Ascending aorta (tissue), 2 donors: ENCODE measurements at places on chromosomes 4 and X. TPM values are rescaled to one million over a fixed set of nuclear protein-coding genes. Genes with fewer than 3 reads are reported as not detected.

GRCh38 chr4:1945124-1945895 is 63.5 kb downstream of the NELFA start:
- no peak for DNase-seq

The CSN1S1 gene
- not detected for total RNA-seq

The MAGEA12 gene
- not detected for total RNA-seq

The FATE1 gene
- not detected for total RNA-seq

- DNase-seq = peak; percentile 80
Measured at GRCh38 chr4:168618577-168619265, 121.9 kb downstream of the PALLD start.

The CXCL3 gene
- total RNA-seq = not detected

DNA sequence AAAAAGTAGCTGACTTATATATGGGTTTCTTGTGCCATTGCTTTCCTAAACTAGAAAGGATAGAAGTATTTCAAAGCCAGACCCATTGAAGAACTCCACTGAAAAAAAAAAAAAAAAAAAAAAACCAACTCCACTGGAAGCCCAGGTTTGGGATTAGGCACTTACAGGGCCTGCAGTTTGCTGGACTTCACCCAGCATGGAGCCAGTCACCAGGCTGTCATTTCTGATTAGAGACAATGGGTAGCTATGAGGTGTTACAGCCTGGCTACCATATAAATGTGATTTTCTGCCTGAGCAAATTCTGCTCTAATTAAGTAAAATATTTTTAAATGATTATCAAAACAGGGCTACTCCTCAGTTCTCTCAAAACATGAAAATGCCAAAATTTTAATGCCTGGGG is 49.5 kb downstream of the HS6ST2 start:
- no peak for DNase-seq

DNA sequence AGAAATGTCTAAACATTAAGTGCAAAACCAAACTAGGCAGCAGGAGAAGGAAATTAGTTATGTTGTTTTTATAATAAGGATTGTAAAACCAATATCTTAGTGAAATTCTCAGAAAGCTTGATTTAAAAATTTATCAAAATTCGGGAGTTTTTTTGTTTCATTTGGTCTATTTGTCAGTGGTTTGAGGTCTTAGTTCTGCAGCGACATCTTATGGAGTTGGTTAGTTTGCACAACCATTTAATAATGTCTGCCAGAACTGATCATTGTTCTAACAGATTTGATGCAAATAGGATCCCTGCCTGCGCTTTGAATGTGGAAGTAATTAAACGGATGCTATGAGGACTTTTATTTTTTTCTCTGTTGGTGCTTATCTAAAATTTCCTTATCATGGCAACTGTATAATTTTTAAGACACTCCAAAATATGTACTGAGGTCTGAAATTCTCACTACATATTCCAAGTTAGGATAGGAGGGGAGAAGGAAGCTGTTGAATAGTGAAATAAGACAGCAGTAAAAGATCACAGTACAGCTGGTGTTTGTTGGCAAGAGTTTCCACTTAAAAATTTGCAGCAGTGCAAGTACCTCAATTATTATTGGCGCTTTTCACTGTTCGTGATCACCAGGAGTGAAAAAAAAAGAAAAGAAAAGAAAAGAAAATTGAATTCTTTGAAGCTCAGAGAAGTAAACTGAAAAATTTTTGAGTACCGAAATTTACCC is 2521.4 kb downstream of the ARAP2 start:
- no peak for DNase-seq

- no peak for DNase-seq
Measured at GRCh38 chrX:69506617-69507499, 2.7 kb downstream of the NALF2 start.

The TMSB15A gene
- total RNA-seq = not detected

DNA sequence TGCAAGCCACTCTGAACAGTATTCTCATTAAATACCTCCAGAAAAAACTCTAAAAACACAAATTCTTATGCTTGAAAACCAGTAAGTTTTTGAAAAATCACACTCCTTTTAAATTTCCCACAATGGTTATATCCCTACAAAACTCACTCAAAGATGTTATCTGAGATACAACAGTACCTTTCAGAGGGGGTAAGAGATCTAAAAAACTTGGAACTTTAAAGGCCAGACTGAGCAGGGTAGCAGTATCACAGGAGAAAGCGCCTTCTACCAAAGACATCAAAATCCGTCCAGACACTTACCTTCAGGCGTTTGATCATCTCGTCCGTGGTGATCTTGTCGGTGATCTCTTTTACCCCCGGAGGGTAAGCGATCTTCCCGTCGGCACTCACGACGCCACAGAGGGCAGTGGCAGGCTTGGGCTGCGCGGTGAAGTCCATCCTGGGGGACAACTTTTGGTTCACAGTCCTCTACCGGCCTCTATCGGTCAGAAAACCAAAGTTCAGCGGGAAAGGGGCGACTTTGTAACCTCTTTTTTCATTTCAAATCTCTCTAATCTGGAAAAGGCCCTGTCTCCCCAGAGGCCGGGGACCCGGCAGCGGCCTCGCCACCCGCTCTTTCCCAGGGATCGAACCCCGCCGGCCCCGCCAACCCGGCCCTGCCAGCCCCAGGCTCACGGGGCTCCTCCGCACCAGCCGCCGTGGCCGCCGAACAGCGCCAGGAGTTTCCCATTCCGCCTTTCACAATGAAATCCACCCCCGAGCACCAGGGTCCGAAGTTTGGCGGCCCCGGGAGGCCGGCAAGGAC is 1.4 kb downstream of the PDS5A start:
- peak; percentile 85 for DNase-seq

DNA sequence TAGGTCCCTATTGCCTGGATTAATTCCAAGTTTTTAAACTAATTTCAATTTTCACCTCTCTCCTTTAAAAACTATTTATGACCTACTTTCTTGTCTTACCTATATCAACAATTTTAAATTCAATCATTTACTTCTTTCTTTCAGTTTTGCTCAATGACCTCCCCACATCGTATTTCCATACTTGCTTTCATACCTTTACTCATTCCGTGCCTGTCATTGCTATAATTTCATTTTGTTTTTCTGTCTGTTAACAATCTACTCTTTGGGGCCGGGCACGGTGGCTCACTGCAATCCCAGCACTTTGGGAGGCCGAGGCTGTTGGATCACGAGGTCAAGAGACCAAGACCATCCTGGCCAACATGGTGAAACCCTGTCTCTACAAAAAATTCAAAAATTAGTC is 781.1 kb downstream of the FSTL5 start:
- DNase-seq = no peak

GRCh38 chr4:125486351-125486750 is 171.6 kb downstream of the FAT4 start:
- no peak for DNase-seq

The LUZP4 gene
- total RNA-seq = not detected

The BRS3 gene
- total RNA-seq = not detected

The PPEF2 gene
- not detected for total RNA-seq

DNA sequence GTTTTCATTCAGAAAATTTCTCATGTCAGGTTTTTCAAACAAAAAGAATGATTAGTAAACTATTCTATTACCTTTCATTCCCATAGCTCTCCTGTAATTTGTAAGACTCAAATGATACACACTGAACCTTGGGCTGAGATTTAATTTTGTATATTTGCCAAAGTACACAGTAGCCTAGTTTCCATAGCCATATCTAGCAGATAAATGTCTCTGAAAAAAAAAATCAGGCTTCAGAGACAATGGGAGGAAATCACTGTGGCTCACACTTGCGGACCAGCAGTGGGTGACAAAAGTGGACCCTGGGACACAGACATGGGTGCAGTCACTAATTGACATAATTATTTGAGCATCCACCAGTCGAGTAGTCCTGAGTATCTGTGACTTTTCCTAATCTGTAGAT is 46.6 kb downstream of the MAOA start:
- no peak for DNase-seq

The CCNI gene
- total RNA-seq = 140 TPM

DNA sequence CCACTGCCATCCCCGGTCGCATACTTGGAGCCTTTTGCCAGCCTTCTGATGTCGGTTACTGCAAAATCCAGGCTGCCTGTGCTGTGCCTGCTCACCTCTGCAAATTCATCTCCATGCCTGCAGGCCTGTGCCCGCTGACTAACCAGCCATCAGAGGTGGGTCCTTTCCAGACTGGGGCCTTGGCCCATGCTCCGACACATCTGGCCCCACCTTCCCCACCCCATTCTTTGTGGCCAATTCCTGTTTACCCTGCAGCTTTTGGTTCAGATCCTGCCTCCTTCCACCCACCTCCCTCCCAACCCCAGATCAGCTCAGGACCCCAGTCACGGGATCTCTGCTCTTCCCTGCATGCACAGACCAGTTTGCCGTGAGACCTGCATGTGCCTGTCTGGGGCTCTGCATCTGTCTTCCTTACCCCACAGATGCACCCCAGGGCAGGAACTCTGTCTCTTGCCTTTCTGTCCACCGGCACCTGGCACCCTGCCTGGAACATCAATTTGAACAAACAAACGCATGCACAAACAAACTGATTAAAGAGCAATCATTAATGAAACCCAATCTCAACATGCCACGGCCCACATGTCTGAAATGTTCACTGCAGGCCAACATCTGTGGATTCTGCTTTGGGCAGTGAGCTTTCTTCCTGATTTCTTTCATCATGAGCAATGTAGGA is 112.8 kb upstream of the PSAPL1 start:
- DNase-seq = no peak

DNA sequence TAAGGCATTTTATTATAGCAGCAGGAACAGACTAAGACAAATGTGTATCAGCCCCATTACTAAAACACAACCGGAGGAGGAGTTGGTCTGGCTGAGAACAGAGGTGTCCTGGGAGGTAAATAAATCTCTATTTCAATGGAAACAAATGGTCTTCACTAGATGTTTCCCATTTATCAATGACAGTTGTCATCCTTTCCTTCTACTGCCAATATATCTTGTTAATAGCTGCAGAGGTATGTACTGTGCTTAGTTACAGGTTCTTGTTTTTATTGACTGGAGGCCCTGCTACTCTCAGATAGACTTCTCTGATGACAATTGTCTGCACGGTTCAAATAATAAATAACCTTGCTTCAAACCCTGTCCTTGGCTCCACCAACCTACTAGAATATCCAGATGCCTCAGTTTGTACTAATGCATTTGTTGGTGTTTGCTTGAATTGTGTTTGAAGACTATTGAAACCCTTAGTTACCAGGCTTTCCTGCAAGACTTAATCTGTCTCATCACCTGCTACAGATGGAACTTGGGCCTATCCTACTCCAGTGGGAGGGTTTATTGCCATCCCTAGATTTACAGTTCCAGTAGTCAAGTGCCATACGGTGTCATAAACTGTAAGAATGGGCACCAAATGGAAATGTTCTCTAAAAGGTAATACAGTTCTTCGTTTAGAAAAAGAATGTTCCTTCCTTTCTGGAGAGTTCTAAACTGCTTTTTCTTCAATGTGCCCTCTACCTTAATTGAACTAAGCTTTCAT is 29.8 kb upstream of the HPGDS start:
- no peak for DNase-seq

DNA sequence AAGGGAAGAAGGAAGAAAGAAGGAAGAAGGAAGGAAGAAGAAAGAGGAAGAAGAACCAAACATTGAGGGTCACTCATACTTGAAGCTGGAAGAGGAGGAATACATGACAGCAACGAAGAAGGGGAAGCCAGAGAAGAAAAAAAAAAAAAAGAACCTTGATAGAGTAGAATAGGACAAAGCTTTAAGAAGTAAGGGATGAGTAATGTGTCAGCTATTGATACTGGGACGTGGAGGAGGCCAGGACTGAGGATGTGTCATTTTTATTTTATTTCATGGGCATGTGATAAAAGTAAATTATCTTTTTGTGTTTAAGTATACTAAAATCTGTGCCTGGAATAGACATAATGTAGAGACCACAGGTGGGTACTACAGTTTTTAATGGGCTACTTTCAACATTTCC is 6.4 kb downstream of the EDA2R start:
- no peak for DNase-seq

The P2RY10 gene
- not detected for total RNA-seq

The PDZD4 gene
- total RNA-seq = 23.2 TPM

DNA sequence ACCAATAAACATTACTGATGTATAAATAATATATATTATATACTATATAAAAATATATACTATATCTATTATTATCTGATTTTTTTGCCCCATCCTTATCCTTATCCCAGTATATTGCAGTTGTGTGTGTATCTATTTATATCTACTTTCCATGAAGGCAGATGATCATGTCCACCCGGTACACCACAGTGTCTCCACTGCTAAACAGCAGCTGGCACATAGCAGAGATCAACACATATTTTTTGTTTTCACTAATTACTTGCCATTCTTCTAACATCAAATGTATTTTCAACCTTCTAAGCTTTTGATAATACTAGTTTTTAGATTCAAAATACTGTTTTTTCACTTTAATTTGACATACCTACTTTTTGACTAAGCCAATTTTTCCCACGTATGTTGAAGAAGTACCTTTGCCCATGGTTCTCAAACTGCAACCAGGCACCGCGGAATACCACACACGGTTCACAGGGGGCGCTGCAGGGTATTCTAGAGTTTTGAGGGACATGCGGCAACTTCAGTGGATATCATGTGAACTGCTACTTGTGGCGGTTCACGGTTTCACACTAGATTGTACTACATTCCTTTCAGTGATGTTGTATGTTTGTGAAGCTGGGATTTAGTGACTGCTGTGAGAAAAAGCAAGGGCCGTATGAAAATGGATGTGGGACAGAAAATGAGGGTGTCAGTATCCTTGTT is 182.5 kb upstream of the NPY2R start:
- DNase-seq = no peak

DNA sequence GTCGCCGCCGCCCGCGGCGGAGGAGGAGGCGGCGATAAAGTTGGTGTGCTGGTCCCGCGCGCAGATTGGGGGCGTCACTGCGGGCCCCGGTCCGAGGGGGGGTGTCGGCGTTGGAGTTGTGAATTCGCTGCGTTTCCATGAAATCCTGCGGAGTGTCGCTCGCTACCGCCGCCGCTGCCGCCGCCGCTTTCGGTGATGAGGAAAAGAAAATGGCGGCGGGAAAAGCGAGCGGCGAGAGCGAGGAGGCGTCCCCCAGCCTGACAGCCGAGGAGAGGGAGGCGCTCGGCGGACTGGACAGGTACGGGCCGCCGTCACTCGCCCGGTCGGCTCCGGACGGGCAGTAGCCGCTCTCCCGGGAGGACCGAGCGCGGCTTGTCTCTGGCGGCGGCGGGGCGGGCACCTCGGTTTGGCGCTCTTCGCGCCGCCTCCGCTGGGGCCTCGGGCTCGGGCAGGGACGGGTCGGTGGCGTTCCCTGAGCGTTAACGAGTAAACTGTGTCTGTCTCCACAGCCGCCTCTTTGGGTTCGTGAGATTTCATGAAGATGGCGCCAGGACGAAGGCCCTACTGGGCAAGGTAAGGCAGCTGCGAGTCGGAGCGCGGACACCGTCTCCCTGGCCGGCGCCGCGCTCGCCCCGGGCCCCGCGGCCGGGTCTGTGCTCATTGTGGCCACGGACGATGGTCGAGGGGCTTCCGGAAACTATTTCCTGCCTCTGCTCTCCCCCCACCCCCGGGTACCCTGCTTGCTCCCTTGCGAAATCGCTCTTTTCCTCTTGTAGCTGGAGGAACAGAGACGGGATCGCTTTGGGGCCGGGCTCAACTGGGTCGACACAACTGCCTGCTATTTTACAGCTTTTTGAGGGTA is 658 bp downstream of the KDM6A start:
- DNase-seq = peak; percentile 78

GRCh38 chr4:182449186-182449929 is 206.2 kb downstream of the TENM3 start:
- DNase-seq = no peak
